ENCODE measurements at places on chromosomes 4 and X. TPM values are rescaled to one million over a fixed set of nuclear protein-coding genes. Genes with fewer than 3 reads are reported as not detected.
A peak's percentile ranks its signal among the peaks of the same experiment; 100 is the strongest.

- H3K4me1 ChIP-seq, result no peaks in the 10 kb centered on the region
- H3K27ac ChIP-seq, result no peak overlapping the region
- no peak for DNase-seq
Measured at GRCh38 chr4:36399762-36400353, 118.4 kb downstream of the DTHD1 start.

- peak; percentile 67 for DNase-seq
- no peaks in the 10 kb centered on the region for H3K36me3 ChIP-seq
- H3K4me1 ChIP-seq, result peaks cover 3% of the 10 kb centered on the region
- no peak overlapping the region for H3K27ac ChIP-seq
Measured at GRCh38 chr4:112515198-112516065, 548 bp downstream of the NEUROG2 start.

DNA sequence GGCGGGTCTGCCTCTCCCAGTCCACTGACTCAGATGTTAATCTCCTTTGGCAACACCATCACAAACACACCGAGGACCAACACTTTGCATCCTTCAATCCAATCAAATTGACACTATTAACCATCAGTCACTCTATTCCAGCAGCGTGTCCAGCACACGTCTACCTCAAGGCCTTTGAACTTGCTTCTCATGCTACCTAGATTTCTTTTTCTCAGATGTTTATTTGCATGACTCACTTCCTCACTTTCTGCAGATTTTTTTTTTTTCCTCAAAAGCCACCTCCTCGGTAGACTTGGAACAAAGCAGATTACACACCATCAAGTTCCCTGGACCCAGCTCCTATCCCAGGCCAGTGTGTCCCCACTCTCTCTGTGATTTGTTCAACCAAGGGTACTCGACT, 49.5 kb downstream of the SUPT20HL2 start:
- H3K27me3 ChIP-seq, result no peaks in the 10 kb centered on the region
- H3K4me1 ChIP-seq, result no peaks in the 10 kb centered on the region
- no peaks in the 10 kb centered on the region for H3K36me3 ChIP-seq

GRCh38 chr4:162869157-162869556, 297.5 kb downstream of the NAF1 start:
- no peak overlapping the region for H3K4me3 ChIP-seq
- H3K27me3 ChIP-seq, result no peaks in the 10 kb centered on the region
- H3K36me3 ChIP-seq, result no peaks in the 10 kb centered on the region
- no peaks in the 10 kb centered on the region for H3K4me1 ChIP-seq
- DNase-seq, result no peak

- H3K4me3 ChIP-seq, result no peak overlapping the region
- DNase-seq, result no peak
- H3K4me1 ChIP-seq, result no peaks in the 10 kb centered on the region
- H3K27me3 ChIP-seq, result no peaks in the 10 kb centered on the region
Measured at GRCh38 chr4:129233691-129234090, 137.7 kb downstream of the C4orf33 start.

GRCh38 chr4:14152834-14153519, 525.5 kb upstream of the BOD1L1 start:
- H3K36me3 ChIP-seq, result no peaks in the 10 kb centered on the region
- no peaks in the 10 kb centered on the region for H3K27me3 ChIP-seq
- no peak for DNase-seq

DNA sequence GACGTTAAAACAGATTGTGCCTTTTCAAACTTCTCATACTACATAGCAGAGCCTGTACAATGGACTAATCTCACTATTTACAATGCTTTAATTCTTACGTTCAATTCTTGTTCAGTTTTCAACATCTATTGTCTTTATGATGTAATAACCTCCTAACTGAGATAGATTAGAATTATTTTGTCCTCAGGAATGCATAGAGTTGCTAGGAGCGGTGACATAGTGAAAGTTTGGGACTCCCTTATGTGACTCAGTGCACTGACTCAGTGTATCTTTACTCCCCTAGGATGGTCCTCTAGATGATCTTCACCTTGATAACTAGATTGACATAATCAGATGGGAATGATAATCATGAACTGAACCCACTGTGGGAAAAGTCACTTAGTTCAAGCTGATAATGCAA, 151.5 kb downstream of the VEGFC start:
- H3K4me1 ChIP-seq, result no peaks in the 10 kb centered on the region
- H3K27ac ChIP-seq, result no peak overlapping the region
- no peaks in the 10 kb centered on the region for H3K36me3 ChIP-seq
- H3K4me3 ChIP-seq, result no peak overlapping the region

DNA sequence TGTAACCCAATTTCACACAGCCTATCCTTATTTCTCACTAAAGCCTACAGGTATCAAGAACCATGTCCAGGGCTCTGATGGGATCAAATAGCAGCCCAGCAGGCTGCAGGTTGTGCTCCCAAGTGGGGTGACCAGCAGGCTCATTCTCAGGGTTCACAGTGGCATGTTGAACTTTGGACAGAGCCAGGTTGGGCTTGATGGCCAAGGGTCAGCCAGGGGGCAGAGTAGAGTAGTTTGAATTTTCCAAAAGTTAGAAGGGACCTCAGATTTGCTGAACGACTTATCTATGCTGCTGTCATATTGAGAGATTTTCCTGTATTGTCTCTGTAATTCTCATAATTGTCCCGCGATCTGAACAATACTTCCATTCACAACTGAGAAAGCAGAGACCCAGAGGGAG, 310.8 kb upstream of the BOD1L1 start:
- no peaks in the 10 kb centered on the region for H3K36me3 ChIP-seq
- no peak overlapping the region for H3K4me3 ChIP-seq
- no peak for DNase-seq
- peaks cover 5% of the 10 kb centered on the region for H3K27me3 ChIP-seq
- no peaks in the 10 kb centered on the region for H3K4me1 ChIP-seq
- H3K27ac ChIP-seq, result no peak overlapping the region

DNA sequence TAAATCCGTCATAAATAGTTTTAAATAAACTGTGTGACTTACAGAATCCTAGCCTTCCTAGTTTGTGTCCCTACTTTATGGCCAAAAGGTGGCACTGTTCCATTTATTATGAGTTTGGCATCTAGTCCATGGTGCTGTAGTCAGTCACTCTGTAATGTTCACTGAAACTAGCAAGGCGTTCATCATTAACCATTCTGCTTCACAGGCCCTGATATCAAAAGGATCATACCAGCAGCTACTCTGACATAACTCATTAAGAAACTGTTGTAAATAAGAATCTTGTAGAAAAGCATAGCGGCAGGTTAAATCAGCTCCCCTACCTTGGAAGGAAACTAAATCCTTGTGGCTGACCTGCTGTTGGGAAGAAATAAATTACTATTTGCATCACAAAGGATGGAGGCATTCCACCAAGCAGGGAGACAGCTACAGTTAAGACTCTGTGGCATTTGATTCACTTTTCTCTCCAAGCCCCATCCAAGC, 919.6 kb upstream of the DIAPH2 start:
- peak; percentile 71 for DNase-seq
- H3K4me3 ChIP-seq, result no peak overlapping the region
- H3K27ac ChIP-seq, result no peak overlapping the region
- H3K36me3 ChIP-seq, result no peaks in the 10 kb centered on the region
- H3K4me1 ChIP-seq, result no peaks in the 10 kb centered on the region

DNA sequence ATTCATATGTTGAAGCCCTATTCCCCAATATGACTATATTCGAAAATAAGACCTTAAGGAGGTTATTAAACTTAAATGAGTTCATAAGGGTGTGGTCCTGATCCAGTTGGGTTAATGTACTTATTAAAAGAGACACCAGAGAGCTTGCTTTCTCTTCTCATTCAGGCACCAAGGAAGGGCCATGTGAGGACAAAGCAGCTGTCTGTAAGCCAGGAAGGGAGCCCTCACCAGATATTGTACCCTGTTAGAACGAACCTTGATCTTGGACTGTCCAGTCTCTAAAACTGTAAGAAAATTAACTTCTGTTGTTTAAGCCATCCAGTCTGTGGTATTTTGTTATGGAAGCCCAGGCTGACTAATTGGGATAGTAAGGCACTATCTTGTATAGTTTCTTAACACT, 9.1 kb upstream of the YTHDC1 start:
- H3K27ac ChIP-seq, result no peak overlapping the region
- H3K4me1 ChIP-seq, result no peaks in the 10 kb centered on the region
- H3K4me3 ChIP-seq, result no peak overlapping the region
- H3K27me3 ChIP-seq, result peaks cover 3% of the 10 kb centered on the region
- no peak for DNase-seq

- H3K4me1 ChIP-seq, result no peaks in the 10 kb centered on the region
- H3K27ac ChIP-seq, result no peak overlapping the region
- no peak overlapping the region for H3K4me3 ChIP-seq
- no peak for DNase-seq
- H3K27me3 ChIP-seq, result no peaks in the 10 kb centered on the region
Measured at GRCh38 chrX:43702660-43703059, 46.6 kb downstream of the MAOA start.

GRCh38 chrX:74613370-74614092, 893 bp downstream of the RLIM start:
- peak; percentile 8 for DNase-seq
- H3K27ac ChIP-seq, result peak overlapping the region; percentile 100
- peaks cover 47% of the 10 kb centered on the region for H3K36me3 ChIP-seq
- peaks cover 4% of the 10 kb centered on the region for H3K4me1 ChIP-seq

The CDKL5 gene
- total RNA-seq, result 5.4 TPM

The CACNA1F gene
- not detected for total RNA-seq

The COX7B gene
- total RNA-seq, result 541 TPM

The SLC4A4 gene
- 0.05 TPM for total RNA-seq

The SCML2 gene
- 30.2 TPM for total RNA-seq

The PABPC4L gene
- 8.4 TPM for total RNA-seq

The SPATA4 gene
- total RNA-seq, result 0.56 TPM

The LPAR4 gene
- 14.3 TPM for total RNA-seq

All from SJCRH30 (cell line).